Trophoblast cell (in vitro differentiated cells and primary cell): ENCODE measurements at places on chromosomes 4 and X.

DNA sequence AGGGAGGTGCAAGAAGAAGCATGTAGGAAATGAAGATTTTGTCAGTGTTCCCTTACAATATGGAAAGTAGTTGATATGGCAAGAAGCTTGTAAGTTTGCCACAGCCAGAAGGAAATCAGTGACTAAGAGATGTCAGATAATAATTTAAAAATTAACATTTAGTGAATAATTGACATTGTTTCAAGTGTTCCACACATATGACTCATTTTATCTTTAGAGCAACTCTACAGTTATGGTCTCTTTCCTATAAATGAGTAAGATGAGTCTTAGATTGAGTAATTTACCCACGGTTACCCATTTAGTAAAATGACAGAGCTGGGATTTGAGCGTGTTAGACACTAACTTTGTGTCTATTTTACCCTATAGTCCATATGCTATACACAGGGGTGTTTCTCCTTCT, 300.3 kb upstream of the IRS4 start:
- peak; percentile 42 for DNase-seq

DNA sequence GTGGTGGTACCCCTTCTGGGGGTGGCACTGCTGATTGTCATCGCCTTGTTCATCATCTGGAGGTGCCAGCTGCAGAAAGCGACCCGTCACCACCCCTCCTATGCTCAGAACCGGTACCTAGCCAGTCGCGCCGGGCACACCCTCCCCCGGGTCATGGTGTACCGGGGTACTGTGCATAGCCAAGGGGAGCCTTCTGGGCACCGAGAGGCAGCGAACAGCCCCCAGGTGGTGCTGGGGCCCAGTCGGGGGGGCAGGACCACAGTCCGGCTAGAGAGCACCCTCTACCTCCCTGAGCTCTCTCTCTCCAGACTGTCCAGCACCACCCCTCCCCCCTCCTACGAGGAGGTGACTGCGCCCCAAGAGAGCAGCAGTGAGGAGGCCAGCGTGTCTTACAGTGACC, 5.3 kb downstream of the PRRG3 start:
- no peak for DNase-seq

DNA sequence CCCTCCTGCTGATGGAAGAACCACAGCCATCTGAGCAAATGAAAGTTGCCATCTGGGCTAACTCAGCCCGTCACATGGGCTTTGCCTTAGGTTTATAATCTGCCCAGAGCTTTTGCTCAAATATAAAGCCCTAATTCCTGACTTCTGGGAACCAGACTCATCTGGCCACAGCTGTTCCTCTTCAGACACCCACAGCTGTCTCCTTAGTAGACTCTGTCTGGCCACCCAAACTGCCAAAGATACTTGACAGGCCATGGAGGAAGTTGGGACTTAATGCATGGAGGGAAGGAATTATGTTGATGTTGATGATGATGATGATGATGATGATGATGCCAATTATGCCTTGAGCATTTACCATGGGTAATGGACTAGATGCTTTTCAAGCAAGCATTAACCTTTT, 8.0 kb downstream of the LGI2 start:
- no peak for DNase-seq

GRCh38 chr4:31974490-31975002, 1254.4 kb downstream of the PCDH7 start:
- DNase-seq: no peak
